GM23338 (cell line): ENCODE measurements at places on chromosomes 4 and X.
A peak's percentile ranks its signal among the peaks of the same experiment; 100 is the strongest.

DNA sequence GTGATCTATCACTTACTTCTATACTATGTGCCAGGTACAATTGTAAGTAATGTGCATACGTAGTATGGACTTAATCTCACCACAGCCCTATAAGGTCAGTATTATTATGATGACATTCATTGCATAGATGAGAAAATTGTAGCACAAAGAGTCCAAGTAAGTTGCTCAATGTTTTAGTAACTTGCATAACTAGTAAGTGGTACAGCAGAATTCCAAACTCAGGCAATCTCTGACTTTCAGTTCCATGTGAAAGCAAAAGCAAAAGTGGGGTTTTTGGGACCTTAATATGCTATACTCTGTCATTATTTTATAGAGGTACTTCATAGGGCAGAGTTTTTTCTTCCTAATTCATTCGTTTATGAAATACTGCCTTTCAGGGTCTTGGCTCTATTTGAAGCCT is 188.8 kb upstream of the VEGFC start:
- H3K27me3 ChIP-seq: no peaks in the 10 kb centered on the region
- no peak overlapping the region for H3K4me3 ChIP-seq
- no peak overlapping the region for H3K27ac ChIP-seq
- no peak for DNase-seq
- H3K4me1 ChIP-seq: no peaks in the 10 kb centered on the region
- H3K36me3 ChIP-seq: no peaks in the 10 kb centered on the region

DNA sequence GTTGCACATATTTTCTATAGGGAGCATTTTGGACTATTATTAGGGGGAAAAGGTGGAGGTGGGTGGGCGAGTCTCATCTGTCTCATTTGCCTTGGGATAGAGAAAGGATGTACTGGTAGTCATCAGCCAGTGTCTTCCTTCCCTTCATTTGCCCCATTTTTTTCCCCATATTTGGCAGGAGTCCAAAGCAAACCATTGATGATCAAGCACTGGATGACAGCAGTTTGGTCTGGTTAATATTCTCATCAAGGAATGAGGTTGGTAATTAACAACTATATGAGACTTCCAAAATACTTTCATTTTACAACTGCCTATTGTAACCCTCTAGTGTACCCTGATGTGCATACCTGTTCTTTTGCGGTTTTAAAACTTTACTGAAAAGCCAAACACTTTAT is 22.6 kb upstream of the IGFBP7 start:
- H3K4me1 ChIP-seq: no peaks in the 10 kb centered on the region; the same call in 1 of the 2 replicates
- H3K27ac ChIP-seq: no peak overlapping the region
- no peak for DNase-seq
- peaks cover 3% of the 10 kb centered on the region; the same call in 1 of the 2 replicates for H3K36me3 ChIP-seq
- no peak overlapping the region for H3K4me3 ChIP-seq

GRCh38 chrX:136616987-136617685 is 30.8 kb upstream of the CD40LG start:
- H3K4me3 ChIP-seq: no peak overlapping the region
- no peak for DNase-seq
- H3K4me1 ChIP-seq: no peaks in the 10 kb centered on the region
- no peaks in the 10 kb centered on the region for H3K36me3 ChIP-seq
- no peak overlapping the region for H3K27ac ChIP-seq

GRCh38 chrX:120334151-120334550 is 22.9 kb upstream of the TMEM255A start:
- H3K36me3 ChIP-seq: no peaks in the 10 kb centered on the region
- peaks cover 8% of the 10 kb centered on the region for H3K4me1 ChIP-seq
- no peak overlapping the region for H3K4me3 ChIP-seq
- H3K27me3 ChIP-seq: no peaks in the 10 kb centered on the region

- H3K27ac ChIP-seq: no peak overlapping the region
- no peak overlapping the region for H3K4me3 ChIP-seq
- H3K4me1 ChIP-seq: peaks cover 6% of the 10 kb centered on the region
- no peaks in the 10 kb centered on the region for H3K27me3 ChIP-seq
Observed at GRCh38 chrX:37943554-37944344, 62.6 kb upstream of the SYTL5 start.

GRCh38 chr4:82903737-82904136 is 3.2 kb downstream of the THAP9 start:
- no peak overlapping the region for H3K4me3 ChIP-seq
- peaks cover 28% of the 10 kb centered on the region for H3K36me3 ChIP-seq
- H3K4me1 ChIP-seq: no peaks in the 10 kb centered on the region
- no peak overlapping the region for H3K27ac ChIP-seq
- no peak for DNase-seq

DNA sequence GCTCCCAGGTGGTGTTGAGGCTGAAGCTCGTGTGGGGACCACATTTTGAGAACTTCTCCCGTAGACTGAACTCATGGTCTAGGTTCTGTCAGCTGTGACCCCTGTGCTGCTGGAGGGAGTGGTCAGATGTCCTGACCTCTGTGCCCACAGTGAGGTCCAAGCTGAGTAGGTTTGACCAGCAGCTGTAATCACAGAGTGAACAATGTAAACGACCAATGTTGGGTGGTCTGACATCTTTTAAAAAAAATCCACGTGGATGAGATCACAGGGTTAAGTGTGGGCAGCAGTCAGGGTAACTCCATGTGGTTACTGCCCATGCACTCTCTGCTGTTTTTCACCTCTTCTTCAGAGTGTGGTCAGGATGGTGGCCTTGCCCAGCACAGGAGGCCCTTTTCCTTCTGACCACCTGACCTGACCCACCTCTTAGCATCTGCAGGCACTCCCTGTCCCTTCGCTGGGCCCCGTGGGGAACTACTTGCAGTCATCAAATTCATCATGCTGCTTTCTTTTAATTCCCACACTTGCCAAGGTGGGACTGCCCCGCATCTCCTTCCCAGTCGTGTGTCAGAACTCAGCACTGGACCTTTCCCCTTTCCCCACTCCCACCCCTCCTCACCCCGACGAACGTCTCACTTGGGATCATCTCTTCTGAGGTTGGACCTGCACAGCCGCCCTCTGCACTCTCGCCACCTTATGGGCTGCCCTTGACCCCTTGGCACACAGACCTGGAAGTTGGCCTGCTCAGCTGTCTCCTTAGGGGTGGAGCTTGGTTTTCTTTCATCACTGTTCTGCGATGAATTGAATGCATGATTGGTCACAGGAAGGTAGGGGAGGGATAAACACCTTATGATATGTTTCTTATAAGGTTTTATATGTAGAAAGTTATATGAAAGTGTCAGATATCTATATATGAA is 120.1 kb downstream of the PTTG2 start:
- no peaks in the 10 kb centered on the region; the same call in 1 of the 2 replicates for H3K36me3 ChIP-seq
- H3K27me3 ChIP-seq: no peaks in the 10 kb centered on the region
- H3K4me3 ChIP-seq: no peak overlapping the region
- DNase-seq: no peak
- peaks cover 4% of the 10 kb centered on the region for H3K4me1 ChIP-seq

- peaks cover 13% of the 10 kb centered on the region for H3K4me1 ChIP-seq
- H3K27ac ChIP-seq: peak overlapping the region; percentile 73
- peak; percentile 92 for DNase-seq
Observed at GRCh38 chr4:169070071-169070894, 60.2 kb upstream of the CBR4 start.

- 0 out of 2 replicates have a peak overlapping the region, but pooled peaks have one; percentile 0 for H3K27ac ChIP-seq
- DNase-seq: peak; percentile 58
- H3K4me1 ChIP-seq: peaks cover 7% of the 10 kb centered on the region
- H3K36me3 ChIP-seq: no peaks in the 10 kb centered on the region
Observed at GRCh38 chr4:55973650-55974049, 24.9 kb downstream of the CEP135 start.

DNA sequence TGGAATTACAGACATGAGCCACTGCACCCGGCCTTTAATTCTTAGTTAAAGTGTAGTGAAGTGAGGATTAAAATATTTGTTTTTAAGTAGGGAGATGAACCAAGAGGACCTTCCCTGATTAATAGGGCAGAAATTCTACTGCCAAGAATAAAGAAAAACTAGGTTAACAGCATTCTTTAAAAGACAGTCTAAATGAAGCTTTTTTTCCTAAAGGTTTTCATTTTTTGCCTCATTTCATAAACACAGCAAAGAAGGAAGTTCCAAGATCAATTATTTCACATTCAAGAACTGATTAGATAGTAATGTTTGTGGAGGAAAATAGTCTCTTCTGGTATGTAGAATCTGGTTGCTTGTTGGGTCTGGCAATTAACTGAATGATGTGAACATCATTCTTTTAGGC is 112.1 kb upstream of the ARSJ start:
- H3K27ac ChIP-seq: no peak overlapping the region
- H3K27me3 ChIP-seq: no peaks in the 10 kb centered on the region
- H3K4me3 ChIP-seq: no peak overlapping the region
- no peak for DNase-seq
- peaks cover 13% of the 10 kb centered on the region; the same call in 1 of the 2 replicates for H3K4me1 ChIP-seq

DNA sequence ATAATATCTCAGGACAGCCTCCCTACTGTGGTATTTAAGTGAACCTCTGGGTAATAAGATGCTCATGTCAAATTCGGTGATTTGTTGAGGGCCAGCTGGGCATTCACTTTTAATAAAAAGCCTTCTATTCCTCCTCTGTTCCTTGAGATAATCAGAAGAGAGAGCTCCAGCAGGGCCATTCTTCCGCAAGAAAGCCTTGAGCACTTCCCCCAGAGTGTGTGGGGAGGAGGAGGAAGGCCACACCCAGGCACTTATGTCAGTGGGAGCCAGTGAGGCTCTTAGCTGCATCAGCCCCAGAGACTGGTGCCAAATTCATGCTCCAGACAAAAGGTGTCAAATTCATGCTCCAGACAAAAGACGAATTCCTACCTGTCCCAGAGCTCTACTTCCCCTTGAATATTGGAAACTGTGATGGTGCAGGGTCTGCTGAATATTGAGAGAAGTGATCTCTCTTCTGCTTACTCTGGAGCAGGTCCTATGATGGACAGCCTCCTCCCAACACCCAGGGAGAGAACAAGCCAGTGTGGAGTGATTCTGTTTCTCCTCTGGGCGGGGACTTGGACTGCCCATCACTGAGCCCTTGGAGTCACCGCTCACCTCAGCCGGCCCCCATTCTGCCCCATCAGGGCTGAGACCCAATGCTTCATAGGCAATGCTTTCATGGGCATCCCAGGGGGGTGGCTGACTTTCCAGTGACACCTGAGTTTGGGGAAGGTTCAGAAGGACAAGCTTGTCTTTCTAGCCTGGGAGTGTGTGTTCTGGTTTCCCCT is 68.1 kb downstream of the FHDC1 start:
- no peaks in the 10 kb centered on the region for H3K27me3 ChIP-seq
- no peak for DNase-seq
- peaks cover 18% of the 10 kb centered on the region for H3K4me1 ChIP-seq

DNA sequence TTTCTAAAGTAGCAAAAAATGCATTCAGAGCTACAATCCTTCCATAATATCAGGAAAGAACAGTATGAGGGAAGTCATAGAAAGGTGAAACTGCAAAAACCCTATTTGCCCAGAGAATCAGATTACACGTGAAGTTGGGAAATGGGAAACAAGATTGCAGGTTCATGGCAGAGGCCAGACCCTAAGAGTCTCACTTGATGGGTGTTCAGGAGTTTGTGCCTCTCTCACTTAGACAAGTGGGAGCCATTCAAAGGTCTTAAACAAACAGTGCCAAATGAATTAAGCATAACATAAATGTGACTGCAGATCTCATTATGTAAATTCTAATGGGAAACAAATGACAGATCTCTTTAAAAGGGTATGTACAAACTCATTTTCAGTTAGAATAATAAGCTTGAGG is 91.6 kb downstream of the ARAP2 start:
- no peaks in the 10 kb centered on the region for H3K36me3 ChIP-seq
- peaks cover 16% of the 10 kb centered on the region for H3K4me1 ChIP-seq
- no peak overlapping the region for H3K27ac ChIP-seq
- H3K27me3 ChIP-seq: no peaks in the 10 kb centered on the region

GRCh38 chr4:74133786-74134499 is 24.0 kb upstream of the MTHFD2L start:
- no peaks in the 10 kb centered on the region for H3K4me1 ChIP-seq
- H3K36me3 ChIP-seq: no peaks in the 10 kb centered on the region
- H3K27ac ChIP-seq: no peak overlapping the region

- no peaks in the 10 kb centered on the region for H3K36me3 ChIP-seq
- no peak overlapping the region for H3K4me3 ChIP-seq
- no peaks in the 10 kb centered on the region for H3K27me3 ChIP-seq
- peaks cover 37% of the 10 kb centered on the region for H3K4me1 ChIP-seq
- H3K27ac ChIP-seq: no peak overlapping the region
- no peak for DNase-seq
Observed at GRCh38 chr4:126446917-126447316, 1132.2 kb downstream of the FAT4 start.

DNA sequence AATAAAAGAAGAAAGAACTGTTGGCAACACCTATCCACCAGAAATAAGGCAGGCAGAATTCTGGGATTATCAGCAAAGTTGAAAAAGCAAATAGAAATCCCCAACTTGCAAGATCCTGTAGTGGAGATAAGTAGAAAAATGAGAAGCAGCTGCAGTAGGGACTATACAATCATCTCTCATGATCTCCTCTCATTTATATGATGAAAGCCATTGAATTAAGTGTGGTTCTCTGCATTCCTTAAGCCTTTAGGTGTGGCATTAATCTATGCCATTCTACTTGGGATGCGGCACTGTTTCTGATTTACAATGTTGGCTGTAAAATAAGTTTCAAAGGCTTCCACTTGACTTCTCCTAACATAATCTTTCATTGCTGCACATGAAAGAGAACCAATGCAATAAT is 869.8 kb downstream of the TRAM1L1 start:
- no peaks in the 10 kb centered on the region; the same call in 1 of the 2 replicates for H3K4me1 ChIP-seq
- peaks cover 8% of the 10 kb centered on the region; the same call in 1 of the 2 replicates for H3K27me3 ChIP-seq
- no peak overlapping the region for H3K27ac ChIP-seq
- DNase-seq: no peak
- no peak overlapping the region for H3K4me3 ChIP-seq
- H3K36me3 ChIP-seq: no peaks in the 10 kb centered on the region

- no peak overlapping the region for H3K4me3 ChIP-seq
- no peak for DNase-seq
- H3K27me3 ChIP-seq: no peaks in the 10 kb centered on the region
- H3K4me1 ChIP-seq: peaks cover 14% of the 10 kb centered on the region
Observed at GRCh38 chr4:40547789-40548132, 81.9 kb downstream of the RBM47 start.

DNA sequence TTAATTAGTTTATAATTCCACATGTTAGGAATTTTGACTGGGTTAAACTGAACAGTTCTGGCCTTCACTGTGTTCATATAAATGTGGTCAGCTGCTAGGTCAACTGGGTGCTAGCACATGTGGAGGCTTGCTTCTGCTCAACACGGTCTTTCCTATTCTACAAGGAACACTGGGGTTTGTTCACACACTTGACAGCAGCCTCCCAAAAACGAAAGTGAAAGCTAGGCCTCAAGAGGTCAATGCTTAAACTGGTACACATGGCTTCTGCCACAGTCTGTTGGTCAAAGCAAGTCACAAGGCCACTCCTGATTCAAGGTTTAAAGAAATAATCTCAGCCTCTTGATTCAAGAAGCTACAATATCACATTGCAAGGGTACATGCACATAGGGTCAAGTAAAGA is 126.5 kb downstream of the QDPR start:
- H3K4me3 ChIP-seq: no peak overlapping the region
- no peaks in the 10 kb centered on the region for H3K36me3 ChIP-seq
- H3K27me3 ChIP-seq: no peaks in the 10 kb centered on the region
- H3K4me1 ChIP-seq: no peaks in the 10 kb centered on the region
